ENCODE measurements at places on chromosomes 7 and 10. TPM values are rescaled to one million over a fixed set of nuclear protein-coding genes. Genes with fewer than 3 reads are reported as not detected.

Gene FXYD4
- total RNA-seq = not detected

Gene MSS51
- total RNA-seq = 2.1 TPM

Gene GIMAP6
- total RNA-seq = not detected

Gene CBLL1
- total RNA-seq = 35.2 TPM

Gene PTPN20
- total RNA-seq = not detected

Gene UNC5B
- 1.3 TPM for total RNA-seq

GRCh38 chr7:46619723-46620310 is 698.7 kb upstream of the IGFBP3 start:
- no peak for DNase-seq

DNA sequence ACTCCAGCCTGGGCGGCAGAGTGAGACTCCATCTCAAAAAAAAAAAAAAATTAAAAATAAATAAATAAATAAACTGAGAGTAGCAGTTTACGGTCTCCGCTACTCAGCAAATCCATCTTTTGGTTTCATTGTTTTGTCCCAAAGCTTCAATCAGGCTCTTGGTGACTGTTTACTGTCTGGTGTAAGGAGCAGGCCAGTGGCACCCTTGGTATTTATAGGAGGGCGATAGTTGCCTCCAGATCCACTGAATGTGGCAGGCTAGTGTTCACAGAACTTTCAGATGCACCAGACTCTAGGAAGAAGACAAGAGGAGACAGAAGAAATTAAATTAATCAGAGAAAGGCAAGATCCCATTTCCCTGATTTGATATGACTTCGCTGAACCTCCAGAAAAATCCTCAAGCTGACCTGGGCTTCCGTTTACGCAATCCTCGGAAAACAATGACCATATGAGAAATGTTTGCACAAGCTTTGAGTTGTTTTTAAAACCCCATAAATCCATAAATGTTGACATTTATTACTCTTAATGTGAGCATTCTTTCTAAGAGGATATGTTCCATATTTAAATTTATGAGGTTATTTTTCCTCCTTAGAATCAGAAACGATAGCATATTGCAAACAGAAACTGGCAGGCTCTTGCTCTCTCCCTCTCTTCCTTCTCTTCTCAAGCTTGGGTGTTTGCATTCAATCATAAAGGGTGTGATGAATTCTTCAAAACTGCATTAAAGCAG is 7.1 kb upstream of the MUC3A start:
- DNase-seq = no peak

DNA sequence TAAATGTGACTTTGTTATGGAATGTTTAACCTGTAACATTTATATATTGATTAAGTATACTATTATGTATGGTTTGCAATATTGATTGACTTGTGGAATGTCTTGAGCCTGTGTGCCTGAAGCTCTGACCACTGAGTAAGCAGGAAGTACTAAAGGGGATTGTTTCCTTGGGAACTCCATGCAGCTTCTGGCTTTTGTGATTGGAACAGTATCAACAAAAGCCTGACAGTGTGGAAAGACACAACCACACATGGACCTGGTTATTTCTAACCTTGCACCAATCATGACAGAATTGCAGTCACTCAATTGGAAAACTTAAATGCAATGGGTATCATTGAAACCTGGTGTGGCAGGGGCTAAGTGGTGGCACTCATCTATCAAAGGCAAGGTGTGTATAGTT is 45.5 kb upstream of the PIK3CG start:
- no peak for DNase-seq

GRCh38 chr7:105724688-105725087 is 143.4 kb upstream of the EFCAB10 start:
- DNase-seq = no peak

DNA sequence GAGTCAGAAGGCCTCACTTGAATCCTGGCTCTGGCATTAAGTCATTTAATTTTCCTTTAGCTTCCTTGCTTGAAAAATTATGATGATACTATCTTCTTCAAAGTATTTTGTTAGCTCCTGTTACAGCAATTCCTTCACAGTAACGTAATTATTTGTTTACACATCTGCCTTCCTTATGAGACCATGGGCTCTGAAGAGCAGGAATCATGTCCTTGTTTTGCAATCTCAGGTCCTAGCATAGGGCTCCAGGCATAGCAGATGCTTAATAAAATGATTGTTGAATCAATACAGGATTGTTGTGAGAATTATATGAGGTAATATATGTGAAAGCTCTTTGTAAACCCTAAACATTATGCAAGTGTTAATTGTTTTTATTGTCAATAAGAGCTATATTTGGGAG is 25.5 kb downstream of the KLHDC10 start:
- DNase-seq = no peak

- DNase-seq = no peak
Measured at GRCh38 chr7:17546592-17546991, 248.1 kb downstream of the AHR start.

GRCh38 chr7:29194206-29194593 is 375 bp upstream of the CHN2 start:
- DNase-seq = peak; percentile 26

GRCh38 chr10:114259824-114260223 is 20.8 kb downstream of the VWA2 start:
- no peak for DNase-seq

DNA sequence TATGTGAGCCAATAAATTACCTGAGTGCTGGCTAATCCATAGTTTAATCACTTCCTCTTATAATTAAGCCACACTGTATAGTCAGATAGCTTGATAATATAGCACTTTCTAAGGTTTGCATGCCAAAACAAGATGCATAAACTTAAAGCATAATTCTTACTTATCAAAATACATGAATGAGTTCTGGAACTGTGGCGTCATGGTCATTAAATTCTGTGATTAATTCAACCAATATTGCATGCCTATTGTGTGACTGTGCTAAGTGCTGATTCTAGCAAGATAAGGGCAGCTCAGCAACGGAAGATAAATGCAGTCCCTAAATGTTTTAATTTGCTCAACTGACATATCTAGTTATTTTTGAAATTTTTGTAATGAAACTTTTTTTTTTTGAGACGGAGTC is 29.7 kb downstream of the HOXA1 start:
- no peak for DNase-seq

GRCh38 chr10:2145926-2146478 is 408.7 kb upstream of the ADARB2 start:
- no peak for DNase-seq

- peak; percentile 9 for DNase-seq
Measured at GRCh38 chr7:127391591-127392181, 822 bp downstream of the ZNF800 start.

DNA sequence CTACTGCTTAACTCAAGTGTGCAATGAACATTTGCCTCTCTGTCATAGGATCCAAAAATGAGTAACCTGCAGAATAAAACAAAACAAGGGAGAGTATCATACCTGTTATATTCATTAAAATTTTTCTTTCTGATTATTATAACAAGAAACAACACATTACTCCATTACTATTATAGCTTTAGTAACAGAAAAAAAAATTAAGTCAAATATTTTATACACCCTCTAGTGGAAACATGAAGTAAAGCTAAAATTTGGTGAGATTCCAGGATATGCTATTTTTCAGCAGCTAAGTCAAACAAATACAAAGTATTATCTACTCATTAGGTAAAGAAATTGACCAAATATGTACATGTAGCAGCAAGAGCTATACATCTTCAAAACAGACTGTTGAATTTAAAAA is 56.3 kb downstream of the PDZD8 start:
- no peak for DNase-seq

DNA sequence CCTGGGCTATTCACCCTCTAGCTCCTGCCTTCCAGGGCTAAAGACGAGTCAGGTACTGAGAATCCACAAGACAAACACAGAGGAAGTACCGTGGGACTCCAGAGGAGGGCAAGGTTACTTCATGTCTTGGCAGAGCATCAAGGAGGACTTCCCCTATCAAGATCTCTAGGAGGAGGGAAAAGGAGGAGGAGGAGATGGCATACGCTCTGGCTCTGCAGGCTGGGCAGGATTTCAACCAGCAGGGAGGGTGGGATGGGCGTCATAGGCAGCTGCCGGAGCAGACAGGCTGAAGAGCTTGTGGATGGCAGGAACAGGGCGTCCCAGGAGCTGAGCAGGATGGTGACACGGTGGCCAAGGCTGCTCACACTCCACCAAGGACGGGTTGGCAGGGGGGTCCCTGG is 21.3 kb downstream of the MDH2 start:
- DNase-seq = no peak

Measured in neural crest cell (in vitro differentiated cells).